ENCODE measurements at places on chromosomes 7 and 10.

- no peak for DNase-seq
These were observed 708 bp downstream of the KLHDC10 start for GRCh38 chr7:130070861-130071622.

DNA sequence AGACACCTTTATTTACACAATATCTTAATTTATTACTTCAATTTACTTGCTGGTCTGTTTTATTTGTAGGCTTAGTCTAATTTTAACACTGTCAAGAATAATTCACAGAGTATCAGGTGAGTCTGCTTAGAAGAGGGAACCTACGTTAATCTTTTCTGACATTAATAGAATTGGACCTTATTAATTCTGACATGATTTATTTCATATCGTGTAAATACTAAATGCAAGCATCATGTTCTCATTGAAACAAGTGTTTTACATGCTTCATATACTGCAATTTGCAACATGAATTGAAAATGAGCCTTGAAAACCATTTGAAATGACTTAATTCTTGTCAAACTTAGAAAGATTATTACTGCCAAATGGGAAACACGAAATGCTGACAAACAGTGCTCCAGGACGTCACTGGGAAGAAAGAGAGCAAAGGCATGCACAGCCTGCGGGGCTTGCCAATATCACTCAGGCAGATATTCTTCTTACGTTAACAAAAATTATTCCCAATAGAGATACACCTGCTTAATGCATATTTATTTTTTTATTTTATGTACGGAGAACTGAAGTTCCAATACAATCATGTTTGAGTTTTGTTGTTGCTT is 282.0 kb upstream of the AKR1E2 start:
- DNase-seq: no peak

DNA sequence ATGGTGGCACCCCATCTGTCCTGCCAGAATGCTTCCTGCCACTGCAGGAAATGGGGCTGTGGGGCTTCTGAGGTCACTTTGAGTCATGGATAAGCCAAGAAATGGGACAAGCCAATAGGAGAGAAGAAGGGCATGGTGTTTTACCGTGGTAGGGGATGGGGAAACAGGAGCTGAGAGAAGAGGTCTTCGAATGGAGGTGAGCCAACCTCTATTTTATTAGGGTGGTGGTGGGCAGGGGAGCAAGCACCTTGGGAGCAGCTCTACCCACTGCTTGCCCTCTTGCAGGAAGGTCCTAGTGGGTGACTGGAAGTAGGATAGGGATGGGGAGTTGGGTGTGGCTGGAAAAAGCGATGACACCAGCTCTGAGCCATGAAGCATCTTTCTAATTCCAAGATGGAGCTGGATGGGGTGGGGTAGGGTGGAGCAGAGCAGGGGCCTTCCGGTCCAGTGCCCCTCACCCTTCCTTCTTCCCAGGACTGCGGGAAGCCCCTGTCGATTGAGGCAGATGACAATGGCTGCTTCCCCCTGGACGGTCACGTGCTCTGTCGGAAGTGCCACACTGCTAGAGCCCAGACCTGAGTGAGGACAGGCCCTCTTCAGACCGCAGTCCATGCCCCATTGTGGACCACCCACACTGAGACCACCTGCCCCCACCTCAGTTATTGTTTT is 9.1 kb downstream of the ZYX start:
- no peak for DNase-seq

DNA sequence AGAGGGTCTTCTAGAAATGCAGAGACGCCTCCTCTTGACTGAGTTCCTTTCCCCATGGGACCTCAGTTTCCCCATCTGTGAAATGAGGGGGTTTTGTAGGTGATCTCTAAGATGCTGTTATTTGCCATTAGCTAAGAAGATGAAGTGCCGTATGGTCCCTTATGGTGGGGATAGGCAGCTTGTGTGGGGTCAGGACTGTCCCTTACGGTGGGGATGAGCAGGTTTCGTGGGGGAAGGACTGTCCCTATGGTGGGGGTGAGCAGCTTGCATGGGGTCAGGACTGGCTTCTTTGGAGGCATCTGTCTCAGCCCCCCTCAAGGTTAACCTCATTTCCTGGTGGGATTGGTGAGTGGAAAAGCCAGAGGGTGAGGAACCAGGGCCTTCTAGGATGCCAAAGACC is 148.3 kb upstream of the GPR26 start:
- no peak for DNase-seq

GRCh38 chr10:47016564-47016963 is 105.3 kb downstream of the PTPN20 start:
- DNase-seq: no peak

- DNase-seq: no peak
These were observed 25.3 kb downstream of the CFAP46 start for GRCh38 chr10:132916956-132917666.

- no peak for DNase-seq
These were observed 52.4 kb downstream of the PLCE1 start for GRCh38 chr10:94046098-94046497.

- no peak for DNase-seq
These were observed 81.4 kb upstream of the IL6 start for GRCh38 chr7:22645418-22646181.

- DNase-seq: no peak
These were observed 59.8 kb upstream of the PTN start for GRCh38 chr7:137403353-137403695.

DNA sequence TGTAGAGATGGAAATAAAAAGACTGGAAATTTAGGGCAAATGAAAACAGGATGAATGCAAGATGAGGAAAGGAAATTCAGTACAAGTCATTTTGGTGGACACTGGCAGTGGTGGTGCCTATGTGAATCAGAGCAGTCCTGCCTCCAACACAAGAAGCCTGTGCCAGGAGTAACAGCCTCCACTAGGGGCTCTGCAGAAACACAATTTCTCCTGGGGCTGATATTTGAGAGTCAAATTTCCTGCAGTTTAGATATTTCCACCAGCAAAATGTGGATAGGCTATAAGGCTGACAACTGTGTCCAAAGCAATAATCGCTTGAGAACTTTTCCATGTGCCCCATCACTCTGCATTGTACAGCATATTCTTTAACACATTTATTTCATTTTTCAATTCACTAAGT is 4.7 kb upstream of the PLXDC2 start:
- DNase-seq: no peak

- DNase-seq: no peak
These were observed 199.3 kb downstream of the PARD3 start for GRCh38 chr10:34615770-34616169.

DNA sequence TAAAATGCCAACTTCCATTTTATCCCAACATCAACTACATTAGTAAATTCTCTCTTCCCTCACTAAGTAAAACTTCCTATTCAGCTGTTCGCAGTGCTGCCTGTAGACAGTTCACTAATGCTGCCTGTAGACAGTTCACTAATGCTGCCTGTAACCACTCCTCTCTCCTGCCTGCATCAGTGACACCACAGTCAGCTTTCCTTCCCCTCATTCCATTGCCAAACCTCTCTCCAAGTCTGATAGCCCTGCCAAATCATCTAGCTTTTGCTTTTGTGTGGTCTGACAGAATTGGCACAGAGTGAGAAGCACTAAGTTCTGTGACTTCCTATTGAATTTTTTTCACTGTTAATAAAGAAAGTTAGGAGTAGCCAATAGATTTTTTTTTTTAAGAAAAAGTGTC is 43.0 kb upstream of the MACC1 start:
- no peak for DNase-seq

GRCh38 chr10:73444457-73444856 is 11.1 kb upstream of the MSS51 start:
- DNase-seq: no peak

GRCh38 chr7:100693312-100694097 is 545 bp downstream of the GIGYF1 start:
- no peak for DNase-seq

- no peak for DNase-seq
These were observed 11.7 kb upstream of the CPA4 start for GRCh38 chr7:130281260-130281659.

GRCh38 chr10:24193330-24193729 is 15.6 kb upstream of the KIAA1217 start:
- DNase-seq: no peak

DNA sequence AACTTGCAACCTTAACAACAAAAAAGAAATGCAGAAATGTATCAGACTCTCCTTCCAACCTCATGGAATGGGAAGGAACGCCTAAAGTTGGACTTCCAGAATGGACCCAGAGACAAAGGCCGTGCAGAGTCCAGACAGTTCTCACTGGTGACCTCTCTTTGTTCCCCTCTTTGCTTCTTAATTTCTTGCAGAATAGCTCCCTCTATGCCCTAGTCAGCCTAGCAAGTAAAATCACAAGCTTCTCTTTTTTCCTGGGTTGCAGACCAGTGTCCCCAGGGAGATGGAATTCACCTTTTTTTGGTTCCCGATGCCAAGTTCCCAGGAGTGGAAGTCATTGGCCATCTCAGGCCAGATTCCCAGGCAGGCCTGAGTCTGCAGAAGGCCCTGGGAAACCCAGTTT is 278.0 kb downstream of the CCSER2 start:
- no peak for DNase-seq

DNA sequence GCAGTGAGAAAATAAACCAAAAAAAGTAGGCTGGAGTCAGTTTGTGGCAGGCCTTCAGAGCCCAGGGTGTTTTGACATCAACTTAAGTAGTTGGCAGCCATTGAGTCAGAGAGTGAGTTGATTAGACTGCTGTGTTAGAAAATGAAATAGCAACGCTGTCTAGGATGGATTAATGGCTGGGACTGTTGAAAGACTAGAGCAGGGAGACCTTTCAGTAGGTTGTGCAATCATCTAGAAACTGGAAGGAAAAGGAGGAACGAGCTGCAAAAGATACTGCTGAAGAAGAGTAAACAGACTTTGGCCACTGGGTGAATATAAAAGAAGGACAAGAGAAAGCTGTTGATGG is 28.6 kb upstream of the TRIL start:
- DNase-seq: no peak

DNA sequence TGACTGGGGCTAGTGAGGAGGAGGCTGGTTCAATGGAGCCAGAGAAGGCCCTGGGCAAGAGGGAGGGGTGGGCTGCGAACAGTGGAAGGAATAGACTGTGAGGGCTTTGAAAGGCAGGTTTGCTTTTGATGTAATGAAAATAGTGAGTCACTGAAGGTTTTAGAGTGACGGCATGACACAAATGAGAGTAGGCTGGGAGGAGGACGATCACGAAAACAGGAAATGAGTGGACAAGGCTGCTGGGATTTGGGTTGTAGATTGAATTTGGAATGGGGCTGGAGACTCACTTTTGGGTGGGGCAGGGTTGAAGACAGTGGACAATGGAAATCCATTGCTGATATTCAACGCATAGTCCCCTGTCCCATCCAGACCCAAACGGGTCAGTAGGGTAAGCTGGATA is 139.6 kb downstream of the CDH23 start:
- DNase-seq: no peak

DNA sequence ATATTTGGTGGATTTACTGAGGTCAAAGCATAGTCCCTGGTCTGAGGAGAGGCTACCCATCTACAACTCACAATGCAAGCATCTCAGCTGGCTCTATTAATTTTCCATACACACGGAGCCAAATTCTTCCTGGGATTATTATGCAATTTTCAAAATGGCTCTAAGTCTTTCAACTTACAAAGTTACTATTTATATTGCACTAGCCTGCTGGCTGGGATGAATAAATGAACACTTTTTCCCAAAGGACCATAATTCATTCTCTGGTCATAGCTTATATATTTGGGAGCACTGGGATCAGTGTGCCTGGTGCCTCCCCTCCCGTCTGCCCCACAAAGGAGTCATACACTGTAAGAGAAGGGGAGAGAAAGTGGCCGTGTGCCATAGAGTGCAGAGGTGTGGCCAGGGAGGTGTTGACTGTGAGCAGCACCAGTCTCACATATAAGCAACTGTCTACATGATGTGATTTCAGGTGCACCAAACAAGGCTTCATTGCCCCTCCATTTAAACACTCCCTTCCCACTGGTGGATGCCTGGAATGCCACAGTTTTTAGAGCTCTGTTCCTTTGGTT is 88.6 kb downstream of the ZNF92 start:
- DNase-seq: no peak

- no peak for DNase-seq
These were observed 122.8 kb downstream of the ZNF365 start for GRCh38 chr10:62496925-62497324.

GRCh38 chr10:88553116-88553752 is 29.9 kb downstream of the RNLS start:
- no peak for DNase-seq

GRCh38 chr7:106085015-106085414 is 27.1 kb downstream of the SYPL1 start:
- DNase-seq: no peak

- no peak for DNase-seq
These were observed 9.2 kb downstream of the NEBL start for GRCh38 chr10:20887706-20888555.

DNA sequence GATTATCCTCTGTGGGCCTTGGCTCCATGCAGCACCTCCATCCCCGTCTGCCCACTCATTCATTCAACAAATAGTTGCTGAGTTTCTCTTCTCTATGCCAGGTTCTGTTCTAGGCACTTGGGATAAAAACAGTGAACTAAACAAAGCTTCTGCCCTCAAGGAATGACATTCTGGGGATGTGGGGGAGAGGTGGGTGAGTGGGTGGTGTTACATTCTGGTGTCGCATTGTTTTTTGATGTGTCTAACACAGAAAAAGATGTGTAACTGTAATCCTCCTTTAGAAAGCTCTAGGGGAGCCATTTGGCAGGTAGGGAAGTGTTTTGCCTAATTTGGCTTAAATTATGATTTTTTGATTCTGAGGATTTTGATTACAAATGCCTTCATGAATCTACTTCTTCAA is 21.4 kb downstream of the AUTS2 start:
- no peak for DNase-seq
